Frontal cortex (tissue), 4 donors: ENCODE measurements at places on chromosomes 16 and 17.

GRCh38 chr17:48429638-48430586, at the start of gene SKAP1:
TSS of gene SKAP1 (minus strand) at chr17:48430214.
- no peak for DNase-seq

DNA sequence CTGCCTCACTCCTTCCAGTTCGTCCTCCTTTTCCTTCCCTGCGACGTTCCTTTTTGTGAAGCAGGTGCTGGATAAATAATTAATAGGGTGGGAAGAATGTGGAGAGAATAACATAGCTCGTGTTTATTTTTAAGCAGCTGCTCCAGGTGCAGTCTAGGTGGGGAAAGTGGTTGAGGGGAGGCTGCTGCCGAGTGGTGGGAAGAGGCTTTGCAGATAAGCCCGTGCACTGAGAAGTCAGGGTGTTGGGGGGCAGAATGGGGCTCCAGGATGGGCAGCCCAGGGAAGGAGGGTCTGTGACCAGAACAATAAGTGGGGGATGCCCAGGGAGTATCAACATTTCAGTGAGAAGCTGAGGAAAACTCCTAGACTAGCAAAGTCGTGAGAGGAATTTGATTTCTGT, 300.5 kb downstream of the CPPED1 start:
- no peak for DNase-seq

- DNase-seq = no peak
These were observed 6.3 kb downstream of the GNPTG start for GRCh38 chr16:1357906-1358566.

- no peak for DNase-seq
These were observed 101.0 kb downstream of the METRNL start for GRCh38 chr17:83180264-83180995.

GRCh38 chr17:73482894-73483293, 161.4 kb downstream of the SDK2 start:
- DNase-seq = no peak

DNA sequence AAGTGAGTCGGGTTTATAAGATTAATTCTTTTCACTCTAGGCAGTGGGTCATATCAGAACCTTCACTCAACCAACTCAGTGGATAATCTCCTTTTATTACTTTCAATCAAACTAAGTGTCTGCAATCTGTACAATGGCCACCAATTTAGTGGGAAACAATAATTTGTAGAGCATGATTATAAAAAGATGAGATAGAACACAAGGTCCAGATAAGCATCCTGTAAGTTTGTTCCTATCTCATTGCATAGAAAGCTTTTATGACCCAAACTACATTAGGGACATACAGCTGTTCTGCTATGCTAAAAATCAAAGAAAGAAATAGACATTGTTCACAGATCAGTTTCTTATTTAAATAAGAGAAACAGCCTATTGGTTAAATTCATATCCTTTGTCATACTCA, 341.4 kb upstream of the PSMD7 start:
- DNase-seq = no peak

DNA sequence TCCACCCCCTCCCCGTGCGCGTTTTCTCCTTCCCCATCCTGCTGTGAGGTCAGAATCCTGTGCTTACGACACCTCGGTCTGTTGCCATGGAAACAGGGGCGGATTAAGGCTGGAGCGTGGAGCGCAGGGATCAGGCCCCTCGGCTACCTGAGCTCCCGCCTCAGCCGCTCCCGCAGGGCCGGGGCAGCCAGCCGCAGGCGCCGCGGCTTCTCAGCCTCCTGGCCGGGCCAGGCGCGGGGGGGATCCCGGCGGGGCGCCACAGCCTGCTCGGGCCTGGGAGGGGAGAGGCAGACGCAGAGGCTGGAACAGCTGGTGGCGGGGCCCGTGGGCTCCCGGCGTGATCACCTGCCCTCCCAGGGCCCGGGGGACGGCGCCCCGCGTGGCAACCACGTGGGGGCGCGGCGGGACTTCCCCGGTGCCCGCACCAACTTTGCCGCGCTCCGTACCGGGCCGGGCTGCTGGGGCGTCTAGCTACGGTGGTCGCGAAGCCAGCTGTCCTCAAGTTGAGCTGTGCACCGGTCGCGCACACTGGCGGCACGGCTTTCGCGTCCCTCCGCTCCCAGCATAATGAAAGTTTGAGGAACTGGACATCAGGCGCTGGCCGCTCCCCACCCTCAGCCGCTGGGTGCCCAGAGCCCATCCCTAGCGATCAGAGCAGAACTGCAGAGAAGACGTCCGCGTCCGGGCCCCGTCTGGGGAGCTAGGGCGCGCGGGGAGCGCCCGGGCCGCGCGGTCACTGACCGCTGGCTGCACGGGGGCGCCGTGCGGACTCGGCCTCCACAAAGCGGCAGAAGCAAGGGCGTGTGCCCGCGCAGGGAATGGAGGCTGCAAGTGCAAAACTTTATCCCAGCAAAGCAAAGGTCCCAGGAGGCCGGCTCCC, 1.2 kb downstream of the RTN4RL1 start:
- DNase-seq = peak; percentile 73

- DNase-seq = peak; percentile 13
These were observed 26.9 kb upstream of the CLEC18A start for GRCh38 chr16:69924041-69924775.

DNA sequence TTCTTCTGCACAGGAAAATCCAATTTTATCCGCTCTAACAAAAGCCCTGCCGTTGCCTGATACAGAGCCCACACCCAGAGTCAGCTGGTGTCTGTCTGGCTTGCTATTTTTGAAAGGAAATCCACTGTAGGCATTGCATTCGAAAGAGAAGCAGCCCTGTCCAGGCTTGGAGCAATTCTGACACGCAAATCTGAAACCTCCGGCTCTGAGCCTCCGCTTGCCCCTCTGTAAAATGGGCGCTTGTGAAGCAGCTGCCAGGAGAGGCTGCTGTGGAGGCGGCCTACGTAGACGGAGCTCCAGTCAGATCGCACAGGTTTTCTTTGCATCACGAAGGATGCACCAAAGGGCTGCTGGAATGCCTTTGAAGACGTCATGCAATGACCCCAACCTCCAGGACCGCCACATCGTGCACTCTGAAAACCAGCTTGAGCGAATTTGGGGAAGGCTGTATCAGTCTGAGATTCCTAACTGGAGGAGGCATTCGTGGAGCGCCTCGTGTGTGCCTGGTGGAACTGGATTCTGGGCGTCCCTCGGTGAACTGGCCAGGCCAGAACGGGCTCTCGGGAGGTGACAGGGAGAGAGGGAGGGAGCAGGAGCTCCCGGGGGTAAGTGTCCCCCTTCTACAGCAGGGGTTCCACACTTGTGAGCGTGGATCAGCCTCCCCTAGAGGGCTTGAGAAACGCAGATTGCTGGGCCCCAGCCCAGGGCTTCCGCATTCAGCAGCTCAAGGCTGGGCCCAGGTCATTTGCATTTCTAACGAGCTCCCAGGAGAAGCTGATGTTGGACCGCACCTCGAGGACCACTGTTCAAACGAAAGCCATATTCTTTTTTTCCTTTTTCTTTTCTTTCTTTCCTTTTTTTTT, 215.5 kb downstream of the MRTFB start:
- no peak for DNase-seq

DNA sequence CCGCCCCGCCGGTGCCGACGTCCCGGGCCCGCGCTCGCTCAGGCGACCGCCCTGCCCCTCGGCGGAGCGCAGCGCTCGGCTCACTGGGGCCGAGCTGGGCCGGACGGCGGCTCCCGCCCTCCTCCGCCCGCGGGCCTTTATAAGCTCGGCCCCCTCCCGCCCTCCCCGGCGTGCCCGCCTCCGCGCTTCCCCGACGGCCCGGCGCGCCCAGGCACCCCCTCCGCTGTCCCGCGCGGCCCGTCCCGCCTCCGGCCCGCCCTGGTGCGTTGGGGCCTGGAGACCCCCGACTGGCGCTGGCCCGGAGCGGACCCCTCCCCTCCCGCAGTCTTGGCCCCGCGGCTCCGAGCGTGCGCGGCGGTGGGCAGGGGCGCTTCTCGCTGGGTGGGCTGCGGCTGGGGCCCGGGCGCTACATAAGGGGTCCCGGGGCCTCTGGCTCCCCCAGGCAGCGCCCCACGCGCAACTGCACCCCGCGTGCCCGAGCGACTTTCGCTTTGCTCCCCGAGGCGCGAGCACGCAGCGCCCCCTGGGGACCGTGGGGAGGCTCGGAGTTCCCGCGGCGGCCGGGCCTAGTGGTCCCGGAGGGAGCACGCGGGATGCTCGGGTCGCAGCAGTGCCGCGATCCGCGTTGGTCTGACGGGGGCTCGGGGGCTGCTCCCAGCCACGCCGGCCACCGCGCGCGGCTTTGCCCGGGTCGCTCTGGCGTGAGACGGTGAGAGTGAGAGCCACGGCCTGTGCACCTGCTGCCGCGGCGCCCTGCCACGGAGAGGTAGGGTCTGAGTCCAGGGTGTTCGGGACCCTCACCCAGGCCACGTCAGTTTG, at the start of gene PIEZO1:
Gene PIEZO1 (minus strand): TSS at position 115 of the 819 bp plus-strand sequence. CDS start 256 bp downstream, outside the sequence.
- peak; percentile 82 for DNase-seq

DNA sequence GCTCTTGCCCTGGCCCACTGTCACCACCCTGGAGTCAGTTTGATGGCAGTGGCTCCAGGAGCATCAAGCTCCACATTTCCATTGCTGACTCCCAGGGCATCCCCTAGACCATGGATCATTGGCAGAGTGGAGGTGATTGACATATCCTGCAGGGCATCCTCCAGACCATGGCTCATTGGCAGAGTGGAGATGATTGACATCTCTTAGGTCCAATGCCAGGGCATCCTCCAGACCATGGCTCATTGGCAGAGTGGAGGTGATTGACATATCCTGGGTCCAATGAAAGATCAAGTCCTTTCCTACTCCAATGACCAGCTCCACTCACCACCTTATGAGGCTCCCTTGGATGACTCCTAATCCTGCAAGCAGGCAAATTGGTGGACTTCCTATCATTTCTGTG, 174.3 kb upstream of the NLRP1 start:
- DNase-seq = no peak

DNA sequence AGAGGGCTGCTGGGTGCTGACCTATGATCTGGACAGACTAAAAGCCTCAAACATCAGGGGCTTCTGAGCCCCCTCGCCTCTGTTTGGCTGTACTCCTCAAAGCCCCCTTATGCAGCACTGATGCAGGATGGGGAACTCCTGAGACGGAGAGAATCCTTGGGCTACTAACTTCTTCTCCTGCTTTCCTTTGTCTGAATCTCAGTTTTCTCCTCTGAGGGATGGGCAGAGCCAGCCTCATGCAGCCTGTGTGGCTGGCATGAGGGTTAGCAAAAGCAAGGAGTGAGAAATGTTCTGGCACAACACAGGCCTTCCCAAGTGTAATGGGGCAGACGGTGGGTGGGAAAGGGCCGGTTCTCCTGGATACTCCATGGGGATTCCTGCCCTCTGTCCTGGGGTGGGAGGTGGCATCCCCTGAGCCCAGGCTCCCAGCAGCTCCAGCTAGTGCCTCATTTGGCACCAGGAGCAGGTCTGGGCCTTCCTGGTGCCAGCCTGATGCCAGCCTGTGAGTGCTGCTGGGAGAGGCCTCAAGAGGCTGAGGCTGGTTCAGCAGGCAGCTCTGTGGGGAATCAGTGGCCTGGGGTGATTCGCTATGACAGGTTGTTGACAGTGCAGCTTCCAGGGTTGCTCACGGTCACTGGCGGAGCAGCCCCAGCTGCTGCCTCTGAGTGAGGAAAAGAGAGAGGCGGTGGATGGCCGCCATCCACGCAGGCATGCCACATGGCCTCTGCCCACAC, 4.0 kb upstream of the BRD7 start:
- no peak for DNase-seq

DNA sequence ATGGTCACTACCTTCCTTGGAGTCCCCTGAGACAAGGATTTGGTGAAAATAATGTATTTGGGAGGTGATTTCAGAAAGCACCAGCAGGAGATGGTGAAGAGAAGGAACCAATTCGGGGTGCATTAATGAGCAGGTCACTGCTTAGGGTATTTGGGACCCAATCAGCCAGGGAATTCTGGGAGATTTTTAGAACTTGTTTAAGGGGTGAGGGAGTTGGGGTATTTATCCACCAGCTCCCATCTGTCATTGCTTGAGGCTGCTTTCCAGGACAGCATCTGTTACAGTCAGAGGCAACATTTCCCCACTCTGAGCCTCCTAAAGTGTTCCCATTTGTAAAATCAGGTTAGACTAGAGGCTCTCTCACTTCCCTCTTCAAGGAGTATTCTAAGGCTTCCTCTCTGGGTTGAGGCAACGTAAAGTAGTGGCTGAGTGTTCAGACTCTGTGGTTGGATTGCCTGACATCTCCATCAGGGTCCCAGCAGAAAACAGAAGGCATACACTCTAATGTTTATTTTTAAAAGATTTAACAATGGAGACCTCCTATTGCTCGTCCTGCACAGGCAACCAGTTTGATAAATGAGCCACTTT, 60.9 kb downstream of the CLEC19A start:
- DNase-seq = no peak

DNA sequence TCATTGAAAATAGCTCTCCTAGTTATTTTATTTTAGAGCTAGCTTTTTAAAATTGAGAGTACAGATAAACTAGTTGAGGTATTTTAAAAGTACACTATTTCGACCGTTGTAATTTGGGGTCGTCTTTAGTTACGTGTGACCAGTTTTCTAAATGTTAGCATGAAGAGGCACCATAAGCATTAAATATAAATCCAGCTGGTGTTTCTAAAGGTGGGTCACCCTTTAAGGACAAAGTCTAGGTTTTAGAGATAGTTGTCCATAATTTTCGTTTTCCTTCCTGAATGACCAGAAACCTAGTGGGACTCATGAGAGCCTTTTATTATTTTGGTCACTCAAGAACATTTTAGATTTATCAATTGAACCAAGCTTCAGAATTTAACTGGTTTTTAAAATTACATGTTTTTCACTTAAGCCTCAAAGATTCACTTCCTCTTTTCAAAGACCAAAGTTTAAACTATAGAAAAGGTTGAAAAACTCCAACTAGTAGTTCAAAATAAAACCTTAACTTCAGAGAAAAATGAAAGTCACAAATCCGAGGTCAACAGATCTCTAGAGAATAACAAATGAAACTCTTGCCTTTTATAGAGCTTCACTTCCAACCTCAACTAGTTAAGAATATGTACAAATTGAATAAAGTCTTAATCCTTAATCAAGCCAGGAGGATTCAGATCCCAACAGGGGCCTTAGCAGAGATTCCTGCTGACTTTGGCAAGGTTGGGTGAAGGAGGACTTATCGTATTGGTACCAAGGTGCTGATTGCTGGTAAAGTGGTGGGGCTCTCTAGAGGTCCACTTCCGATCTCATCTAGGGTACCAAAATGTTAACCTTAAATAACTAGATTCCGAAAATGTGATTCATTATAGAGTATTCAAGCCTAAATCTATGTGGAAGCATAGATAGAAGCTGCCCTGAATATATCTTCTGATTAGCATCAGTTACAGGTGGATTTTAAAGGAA, 32.5 kb downstream of the PHKB start:
- no peak for DNase-seq

GRCh38 chr16:31876951-31877828, 3.6 kb downstream of the ZNF267 start:
- DNase-seq = peak; percentile 15

- DNase-seq = no peak
These were observed 51.3 kb downstream of the AKAP1 start for GRCh38 chr17:57136355-57136754.

- no peak for DNase-seq
These were observed 53.1 kb downstream of the CMIP start for GRCh38 chr16:81497690-81498089.

GRCh38 chr16:1877804-1878203, 5.8 kb upstream of the MEIOB start:
- no peak for DNase-seq

DNA sequence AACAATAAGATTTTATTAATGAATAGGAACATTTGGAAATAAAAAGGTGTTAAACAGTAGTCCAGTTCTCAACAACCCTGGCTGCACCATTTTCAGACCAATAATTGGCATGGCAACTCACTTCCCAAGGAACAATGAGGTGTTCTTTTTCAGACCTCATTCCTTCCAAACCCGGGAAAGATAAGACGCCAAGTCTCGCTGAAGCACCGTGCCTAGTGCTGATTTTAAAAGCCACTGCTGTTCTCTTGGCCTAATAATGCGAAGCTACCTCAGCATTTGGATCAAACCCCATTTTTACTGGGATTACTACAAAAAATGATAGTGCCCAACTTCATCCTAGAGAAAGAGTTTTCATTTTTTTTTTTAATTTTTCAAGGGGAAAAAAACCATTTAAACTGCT, 75.2 kb upstream of the NOL11 start:
- DNase-seq = no peak
